NCI-H1092 (cell line): ENCODE measurements at places on chromosomes 4 and X.

GRCh38 chr4:18582841-18583240, 561.3 kb upstream of the LCORL start:
- DNase-seq = no peak

DNA sequence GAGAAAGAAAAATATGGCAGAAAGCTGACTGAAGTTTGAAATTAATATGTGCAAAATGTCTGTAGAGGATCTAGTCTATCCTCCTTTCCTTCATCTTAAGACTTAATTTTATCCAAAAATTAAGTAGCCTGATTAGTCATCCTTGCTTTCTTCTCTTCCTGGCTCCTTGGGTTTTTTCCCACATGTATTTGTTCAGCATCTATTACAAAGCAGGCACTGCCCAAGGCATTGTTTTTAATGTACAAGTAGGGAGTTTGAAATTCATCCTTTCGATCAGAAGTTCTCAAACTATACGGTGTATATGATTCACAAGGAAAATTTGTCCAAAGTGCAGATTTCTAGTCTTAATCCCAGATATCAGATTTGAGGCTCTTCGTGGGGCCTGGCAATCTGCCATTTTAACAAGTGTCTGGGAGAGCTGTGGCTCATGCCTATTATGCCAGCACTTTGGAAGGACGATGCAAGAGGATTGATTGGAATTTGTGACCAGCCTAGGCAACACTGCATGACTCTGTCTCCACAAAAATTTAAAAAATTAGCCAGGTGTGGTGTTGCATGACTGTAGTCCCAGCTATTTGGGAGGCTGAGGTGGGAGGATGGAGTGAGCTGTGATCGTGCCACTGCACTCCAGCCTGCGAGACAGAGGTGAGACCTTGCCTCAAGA, 19.4 kb upstream of the YTHDC1 start:
- no peak for DNase-seq

GRCh38 chr4:82561786-82562563, at the start of gene TMEM150C:
Gene TMEM150C, minus strand, starts transcription at chr4:82561988. Its CDS starts 57,331 bp downstream, at chr4:82504657.
- peak; percentile 31 for DNase-seq

GRCh38 chr4:95545546-95545945, 3.2 kb downstream of the UNC5C start:
- DNase-seq = no peak

- DNase-seq = no peak
Observed at GRCh38 chr4:1986578-1987210, 22.1 kb downstream of the NELFA start.

GRCh38 chrX:104435249-104435648, 130.8 kb upstream of the IL1RAPL2 start:
- peak; percentile 12 for DNase-seq

DNA sequence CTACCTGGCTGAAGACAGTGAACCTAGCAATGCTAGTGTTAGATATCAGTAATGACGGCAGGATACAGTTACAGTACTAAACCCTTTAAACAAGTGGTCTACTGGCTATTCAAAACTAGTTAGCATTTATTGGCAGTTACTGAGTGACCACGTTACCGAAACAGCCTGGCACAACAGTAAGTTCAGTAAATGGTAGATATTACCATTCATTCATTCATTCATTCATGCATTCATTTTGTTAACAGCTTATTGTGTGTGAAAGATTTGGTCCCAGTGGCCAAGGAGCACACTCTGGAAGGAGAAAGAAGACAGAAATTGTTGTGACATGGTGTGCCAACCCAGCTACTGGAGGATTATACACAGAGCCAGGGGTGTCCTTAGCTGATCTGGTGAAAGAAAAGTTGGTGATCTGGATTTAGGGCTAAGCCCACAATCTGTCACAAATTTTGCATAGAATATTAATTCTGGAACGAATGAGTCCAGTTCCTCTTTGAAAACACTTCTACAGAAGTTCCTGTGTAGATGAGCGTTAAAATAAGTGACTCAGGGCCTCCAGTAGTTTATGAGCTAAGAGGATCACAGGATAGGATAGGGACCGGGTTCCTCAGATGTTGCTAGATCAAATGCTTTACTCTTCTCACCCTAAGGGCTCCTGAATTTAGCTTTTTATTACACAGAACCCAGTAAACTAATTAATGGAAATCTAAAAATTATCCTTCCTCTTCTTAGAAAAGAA, 179.1 kb downstream of the CBR4 start:
- DNase-seq = no peak

DNA sequence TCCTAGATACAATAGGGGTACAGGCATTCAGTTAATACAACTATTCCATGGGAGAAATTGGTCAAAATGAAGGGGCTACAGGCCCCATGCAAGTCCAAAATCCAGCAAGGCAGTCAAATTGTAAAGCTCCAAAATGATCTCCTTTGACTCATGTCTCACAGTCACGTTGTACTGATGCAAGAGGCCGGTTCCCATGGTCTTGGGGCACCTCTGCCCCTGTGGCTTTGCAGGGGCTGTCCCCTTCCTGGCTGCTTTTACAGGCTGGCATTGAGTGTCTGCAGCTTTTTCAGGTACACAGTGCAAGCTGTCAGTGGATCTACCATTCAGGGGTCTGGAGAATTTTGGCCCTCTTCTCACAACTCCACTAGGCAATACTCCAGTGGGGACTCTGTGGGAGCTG, 12.5 kb upstream of the ASIC5 start:
- no peak for DNase-seq

DNA sequence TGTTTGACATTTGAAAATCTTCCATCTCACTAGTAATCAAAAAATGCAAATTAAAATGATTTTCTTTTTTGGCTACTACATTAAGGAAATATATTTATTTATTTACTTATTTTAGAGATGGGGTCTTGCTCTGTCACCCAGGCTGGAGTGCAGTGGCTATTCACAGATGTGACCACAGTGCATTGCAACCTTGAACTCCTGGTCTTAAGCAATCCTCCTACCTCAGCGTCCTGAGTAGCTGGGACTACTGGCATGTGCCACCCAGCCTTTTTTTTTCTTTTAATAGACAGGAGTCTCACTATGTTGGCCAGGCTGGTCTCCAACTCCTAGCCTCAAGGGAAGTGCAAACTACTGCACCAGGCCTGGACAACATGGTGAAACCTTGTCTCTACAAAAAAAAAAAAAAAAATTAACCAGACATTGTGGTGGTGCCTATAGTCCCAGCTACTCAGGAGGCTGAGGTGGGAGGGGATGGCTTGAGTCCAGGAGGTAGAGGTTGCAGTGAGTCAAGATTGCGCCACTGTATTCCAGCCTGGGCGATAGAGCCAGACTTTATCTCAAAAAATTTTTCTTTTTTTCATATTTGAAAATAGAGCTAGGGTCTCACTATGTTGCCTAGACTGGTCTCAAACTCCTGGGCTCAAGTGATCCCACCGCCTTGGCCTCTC, 4.4 kb upstream of the SMIM14 start:
- no peak for DNase-seq

DNA sequence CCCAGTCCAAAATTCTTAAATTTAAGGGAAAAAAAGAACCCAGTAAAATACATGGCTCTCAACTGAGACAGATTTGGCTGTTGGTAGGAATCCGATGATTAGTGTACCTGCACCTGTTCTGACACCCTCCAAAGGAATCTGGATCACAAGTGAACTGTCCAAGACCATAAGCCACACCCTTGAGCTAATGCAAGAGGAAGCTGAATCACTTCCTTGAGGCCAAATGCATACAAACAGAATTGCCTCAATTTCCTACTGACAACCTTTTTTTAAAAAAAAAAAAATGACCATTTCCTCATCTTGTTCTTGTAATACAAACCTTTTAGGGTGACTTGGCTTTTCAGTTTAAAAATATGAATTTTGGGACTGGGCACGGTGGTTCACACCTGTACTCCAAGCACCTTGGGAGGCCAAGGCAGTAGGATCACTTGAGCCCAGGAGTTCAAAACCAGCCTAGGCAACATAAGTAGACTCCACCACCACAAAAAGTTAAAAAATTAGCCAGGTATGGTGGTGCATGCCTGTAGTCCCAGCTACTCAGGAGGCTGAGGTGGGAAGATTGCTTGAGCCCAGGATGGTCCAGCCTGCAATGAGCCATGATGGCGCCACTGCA, 10.7 kb upstream of the FBXL5 start:
- no peak for DNase-seq

DNA sequence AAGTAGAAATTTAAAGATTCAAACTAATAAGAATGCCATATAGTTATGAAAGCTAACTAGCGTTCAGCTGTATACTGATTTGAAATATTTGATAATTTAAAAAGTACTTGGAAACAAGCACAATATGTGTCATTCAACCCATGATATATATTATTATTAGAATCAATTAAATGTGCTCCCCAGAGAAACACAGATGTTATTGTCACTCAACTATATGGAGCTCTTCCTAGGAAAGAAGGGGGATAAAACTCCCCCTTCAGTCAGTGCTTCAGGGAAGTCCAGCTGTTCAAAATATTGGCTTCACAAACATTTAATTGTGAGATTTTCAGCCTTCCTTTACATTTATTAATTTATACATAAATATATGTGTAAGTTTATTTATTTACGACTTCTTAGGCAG, 135.9 kb downstream of the SLC4A4 start:
- no peak for DNase-seq

DNA sequence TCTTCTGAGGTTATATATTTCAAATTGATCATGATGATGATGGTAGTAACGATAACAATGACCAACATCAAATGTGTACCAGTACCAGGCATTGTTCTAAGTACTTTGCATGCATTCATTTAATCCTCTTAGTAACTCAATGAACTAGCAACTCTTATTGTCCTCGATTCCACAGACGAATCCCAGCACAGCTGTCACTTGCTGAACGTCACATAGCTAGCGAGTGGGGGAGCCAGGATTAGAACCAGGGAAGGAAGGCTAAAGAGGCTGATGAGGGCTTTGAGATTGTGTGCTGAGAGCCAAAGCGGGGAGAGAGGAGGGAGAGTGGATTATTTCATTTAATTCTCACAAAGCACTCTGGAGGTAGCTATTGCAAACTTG, 103.6 kb downstream of the PHOX2B start:
- DNase-seq = no peak

- DNase-seq = no peak
Observed at GRCh38 chr4:139144161-139144859, 32.7 kb downstream of the ELF2 start.

DNA sequence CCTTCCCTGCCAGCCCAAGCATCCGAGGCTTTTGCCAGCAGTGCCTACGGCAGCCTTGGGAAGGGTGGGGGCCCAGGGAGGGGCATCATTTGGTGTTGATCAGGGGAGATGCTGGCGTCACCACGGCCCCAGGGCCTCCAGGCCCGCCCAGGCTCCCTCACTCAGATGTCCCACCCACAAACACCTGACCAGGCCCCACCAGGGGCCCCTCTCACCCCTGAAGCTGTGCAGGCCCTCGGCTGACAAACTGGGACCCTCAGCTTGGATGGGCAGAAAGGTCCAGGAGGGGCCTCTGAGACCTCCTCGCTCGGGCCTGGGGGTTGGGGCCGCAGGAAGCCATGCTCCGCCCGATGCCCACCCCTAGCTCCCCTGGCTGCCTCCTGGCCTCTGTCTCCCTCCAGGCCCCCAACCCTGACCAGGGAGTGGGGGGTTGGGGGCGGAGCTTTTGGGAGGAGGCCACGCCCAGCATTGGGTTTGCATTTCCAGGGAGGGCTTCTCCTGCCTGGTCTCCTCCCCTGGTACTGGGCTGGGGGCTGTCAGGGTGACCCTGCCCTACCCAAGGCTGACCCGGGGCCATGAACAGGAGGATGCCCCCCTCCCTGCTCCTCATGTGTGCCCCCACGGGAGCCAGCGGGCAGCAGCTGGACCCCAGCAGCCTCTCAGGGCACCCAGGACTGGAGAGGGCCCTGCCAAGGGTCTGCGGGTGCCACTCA, 33.4 kb upstream of the SPON2 start:
- DNase-seq = no peak

DNA sequence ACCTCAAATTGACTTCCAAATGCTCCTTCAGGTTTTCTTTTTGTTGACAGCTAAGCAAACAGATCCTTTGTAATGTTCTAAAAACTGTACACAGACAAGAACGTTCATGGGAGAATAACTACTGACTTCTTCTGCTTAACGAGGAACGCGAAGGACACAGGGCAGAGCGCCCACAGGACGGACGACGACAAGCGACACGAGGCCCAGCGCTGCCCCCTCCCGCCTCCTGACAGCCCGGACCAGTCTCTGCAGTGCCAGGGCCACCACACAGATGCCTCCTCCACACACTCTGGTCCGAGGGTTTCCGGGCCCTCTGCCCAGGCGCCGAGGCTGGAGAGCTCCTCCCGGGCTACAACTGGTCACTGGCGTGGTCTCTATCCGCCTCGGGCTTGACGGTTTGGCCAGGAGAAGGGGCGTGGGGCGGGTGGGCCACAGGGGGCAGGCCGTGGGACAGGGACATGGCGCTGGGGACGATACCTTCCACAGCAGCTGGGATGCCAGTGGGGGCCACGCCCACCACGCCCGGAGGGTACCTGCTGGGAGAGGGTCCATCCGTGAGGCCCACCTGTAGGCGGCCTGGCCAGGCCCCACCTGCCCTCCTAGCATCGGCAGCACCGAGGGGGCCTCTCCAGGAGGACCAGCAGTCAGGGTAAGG, 36.9 kb downstream of the CTBP1 start:
- DNase-seq = no peak

- no peak for DNase-seq
Observed at GRCh38 chrX:40448793-40449192, 132.0 kb upstream of the ATP6AP2 start.

DNA sequence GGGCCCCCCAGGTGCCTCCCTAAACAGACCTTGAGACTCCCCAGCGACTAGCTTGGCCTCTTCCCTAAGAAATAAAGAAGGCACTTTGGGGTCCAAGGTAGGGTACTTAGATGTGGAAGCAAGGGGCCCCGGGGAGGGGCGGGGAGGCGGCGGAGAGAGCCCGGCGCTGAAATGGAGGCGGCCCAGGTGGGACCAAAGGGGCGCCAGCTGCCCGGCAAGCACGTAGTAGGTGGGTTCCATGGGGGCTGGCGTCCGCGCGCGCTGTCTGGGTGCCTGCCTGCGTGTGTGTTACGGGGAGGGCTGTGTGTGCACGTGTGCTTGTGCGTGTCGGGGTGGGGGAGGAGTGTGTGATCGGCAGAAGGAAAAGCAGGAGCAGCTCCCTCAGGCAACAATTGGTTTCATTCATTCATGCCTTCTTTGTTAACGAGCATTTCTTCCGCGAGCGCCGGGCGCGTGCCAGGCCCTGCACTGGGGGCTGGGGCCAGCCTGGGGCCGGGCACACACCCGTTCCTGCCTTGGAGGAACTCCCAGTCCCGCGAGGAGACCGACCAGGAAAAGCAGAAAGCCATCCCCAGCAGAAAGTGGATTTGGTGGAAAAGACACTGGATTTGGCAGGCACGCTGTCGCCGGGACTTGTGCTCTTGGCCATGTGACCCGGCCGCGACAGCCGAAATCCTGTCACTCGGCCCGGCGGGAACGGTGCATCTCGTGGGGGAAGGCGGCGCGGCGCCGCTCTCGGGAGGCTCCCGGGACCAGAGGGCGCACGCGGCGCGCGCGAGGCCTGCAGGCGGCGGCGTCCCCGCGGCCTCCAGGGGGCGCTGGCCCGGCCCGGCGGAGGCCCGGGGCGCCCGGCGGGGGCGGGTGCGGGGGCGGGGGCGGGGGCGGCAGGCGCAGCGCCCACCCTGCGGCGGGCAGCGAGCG, 3.3 kb upstream of the DUSP9 start:
- no peak for DNase-seq

GRCh38 chrX:124518885-124519284, 172.5 kb downstream of the SH2D1A start:
- no peak for DNase-seq
